ENCODE measurements at places on chromosomes 7 and 10.

DNA sequence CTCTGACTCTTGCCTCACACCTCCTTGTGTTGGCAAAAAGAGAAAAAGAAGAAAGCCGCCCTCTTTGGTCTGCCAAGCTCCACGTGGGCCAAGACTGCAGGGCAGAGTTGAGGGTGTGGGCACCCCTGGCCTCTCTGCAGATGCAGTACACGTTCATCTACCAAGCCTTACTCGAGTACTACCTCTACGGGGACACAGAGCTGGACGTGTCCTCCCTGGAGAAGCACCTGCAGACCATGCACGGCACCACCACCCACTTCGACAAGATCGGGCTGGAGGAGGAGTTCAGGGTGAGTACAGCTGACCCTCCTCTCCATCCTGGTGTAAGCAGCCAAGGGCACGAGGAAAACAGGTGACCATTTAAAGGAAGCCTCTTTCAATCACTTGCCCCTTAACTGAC lies 56.1 kb downstream of the MKI67 start:
- no peak for DNase-seq

DNA sequence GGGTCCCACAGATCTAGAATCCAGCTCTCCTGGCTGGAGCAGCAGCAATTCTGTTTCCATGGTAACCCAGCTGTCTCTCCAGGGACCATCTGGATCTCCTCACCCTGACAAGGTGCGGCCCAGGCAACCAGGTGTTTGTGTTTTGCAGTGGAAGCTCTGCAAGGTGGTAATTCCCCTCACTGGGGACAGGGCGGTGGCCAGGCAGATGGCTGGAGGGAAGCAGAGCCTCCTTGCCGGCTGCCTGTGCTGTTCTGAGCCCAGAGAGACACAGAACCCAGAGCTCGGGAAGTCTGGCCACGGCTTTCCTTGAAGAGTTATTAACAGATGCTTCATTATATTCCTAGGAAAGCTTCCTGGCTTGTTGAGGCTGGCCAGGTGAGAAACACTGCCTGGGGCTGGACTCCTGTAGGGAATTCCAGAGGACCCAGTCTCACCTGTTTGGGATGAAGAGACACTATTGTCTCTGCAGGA lies 118.2 kb upstream of the PPIF start:
- peak; percentile 72 for DNase-seq

GRCh38 chr7:129354428-129355157 lies 79.6 kb upstream of the STRIP2 start:
- no peak for DNase-seq

GRCh38 chr7:2072042-2072441 lies 160.7 kb downstream of the MAD1L1 start:
- no peak for DNase-seq

DNA sequence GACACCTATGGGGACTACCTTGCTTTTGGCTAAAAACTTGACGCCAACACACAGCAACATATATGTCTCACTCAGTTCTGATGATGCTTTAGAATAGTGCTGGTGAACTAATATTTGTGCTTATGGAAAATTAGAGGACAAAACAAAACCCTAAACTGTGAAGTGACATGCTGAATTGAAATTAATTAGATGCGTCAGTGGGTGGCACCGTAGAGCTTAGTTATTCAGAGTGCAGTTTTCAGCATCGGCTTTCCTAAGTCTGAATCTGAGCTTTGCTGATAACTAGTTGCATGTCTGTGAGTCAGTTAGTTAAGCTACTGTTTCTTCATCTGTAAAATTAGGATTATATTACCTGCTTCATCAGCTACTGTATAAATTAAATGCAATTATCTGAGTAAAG lies 245.0 kb upstream of the SORCS1 start:
- peak; percentile 14 for DNase-seq

DNA sequence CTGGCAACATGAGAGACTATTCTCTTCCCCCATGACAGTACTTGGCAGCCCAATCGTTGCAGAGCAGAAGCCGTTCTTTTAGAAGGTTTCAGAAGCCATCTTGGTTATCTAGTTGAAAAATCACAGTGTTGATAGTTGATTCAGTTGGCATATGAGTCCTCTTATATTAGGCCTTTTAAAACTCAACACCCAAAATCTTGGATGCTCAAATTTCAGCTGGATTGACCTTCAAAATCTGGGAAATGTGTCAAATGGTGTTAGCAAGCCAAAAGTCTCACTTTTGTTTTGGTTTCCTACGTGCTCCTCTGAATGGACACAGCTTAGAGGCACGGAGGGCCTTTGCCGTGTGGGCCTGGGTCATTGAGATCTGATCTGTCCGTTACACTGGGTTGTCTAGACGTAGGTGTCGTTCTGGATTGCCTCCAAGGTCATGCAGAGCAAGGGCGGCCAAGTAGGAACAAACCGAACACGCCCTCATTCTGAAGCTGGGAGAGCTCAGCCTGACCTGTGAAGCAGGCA lies 59.3 kb upstream of the BMPER start:
- DNase-seq: no peak

DNA sequence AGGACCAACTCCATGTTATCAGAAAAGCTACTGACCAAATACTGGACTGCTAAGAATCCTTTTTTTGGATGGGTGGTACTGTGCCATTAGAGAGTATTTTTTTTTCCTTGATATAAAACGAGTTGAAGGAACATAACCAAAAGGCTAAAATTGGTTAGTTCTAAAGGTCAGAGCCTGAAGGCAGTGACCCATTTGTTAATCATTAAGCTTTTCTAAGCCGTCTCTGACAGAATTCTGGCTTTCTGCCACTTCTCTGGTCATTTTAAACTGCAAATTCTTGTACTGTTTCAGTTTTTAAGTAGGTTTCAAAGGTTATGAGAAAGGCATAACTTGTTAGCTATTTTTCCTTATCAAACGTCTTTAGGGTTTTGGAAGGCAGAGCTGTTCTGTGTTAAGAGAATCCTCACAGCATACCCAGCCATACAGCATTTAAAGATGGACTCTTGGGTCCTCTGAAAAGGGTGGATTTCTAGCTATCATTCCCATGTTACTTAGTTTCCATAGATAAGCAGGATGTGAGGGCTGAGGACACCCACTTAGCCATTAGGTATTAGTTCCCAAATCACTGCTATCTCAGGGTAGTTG lies 196.8 kb downstream of the RNLS start:
- DNase-seq: peak; percentile 44

DNA sequence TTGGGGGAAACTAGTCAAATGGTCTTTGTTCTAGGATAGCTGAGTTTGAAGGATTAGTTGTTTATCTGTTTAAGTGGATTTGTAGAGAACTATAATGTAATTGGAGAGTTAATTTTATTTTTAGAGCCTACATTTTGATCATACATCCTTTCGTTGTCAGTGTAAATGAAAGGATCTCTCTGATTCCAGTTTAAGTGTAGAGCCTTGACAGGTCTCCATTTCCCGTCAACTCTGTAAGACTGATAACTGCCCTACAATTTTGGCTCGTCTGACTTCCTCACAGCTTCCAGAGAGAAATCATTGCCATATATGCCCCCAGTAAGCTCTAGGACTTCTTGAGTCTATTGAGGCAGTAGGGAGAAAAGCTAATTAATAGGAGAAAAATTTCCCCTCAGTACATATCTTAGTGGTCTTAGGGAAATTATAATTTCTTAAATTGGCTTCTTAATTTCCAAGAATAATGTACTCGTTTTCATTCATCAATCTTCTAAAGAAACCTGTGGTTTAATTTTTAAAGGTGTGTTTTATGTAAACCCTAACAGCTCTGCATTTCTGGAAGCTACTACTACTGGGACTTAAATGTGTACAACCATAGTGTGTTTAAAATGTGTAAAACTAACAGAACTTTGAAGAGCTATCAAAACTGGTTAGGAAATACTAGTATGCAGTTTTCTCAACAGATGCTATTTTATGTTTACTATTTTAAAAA lies 3.8 kb downstream of the KMT2E start:
- no peak for DNase-seq

DNA sequence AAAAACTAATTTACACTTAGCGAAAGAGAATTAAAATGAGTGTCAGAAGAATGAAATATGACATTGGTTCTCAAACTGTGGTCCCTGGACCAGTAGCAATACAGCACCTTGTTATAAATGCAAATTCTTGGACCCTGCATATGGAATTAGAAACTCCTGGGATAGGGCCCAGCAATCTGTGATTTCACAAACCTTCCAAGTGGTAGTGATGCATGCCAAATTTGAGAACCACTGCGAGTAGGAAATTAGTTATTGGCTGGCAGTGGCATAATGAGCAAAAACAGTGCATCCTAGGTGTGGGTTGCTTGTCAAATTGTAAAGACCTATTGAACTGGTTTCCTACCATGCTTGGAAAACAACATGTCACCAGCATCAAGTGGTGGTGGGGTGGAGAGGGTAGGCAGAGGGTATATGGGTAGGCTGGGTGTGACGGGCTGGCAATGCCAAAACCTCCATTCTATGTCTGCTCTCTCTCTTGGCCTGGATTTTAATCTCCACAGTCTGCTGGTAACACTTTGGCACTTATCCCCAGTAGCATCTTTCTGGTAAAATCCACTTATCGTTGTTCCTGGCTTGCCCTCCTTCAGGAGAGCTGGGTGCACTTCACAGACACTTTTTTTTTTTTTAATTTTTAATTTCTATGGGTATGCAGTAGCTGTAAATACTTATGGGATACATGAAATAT lies 50.0 kb downstream of the ZNF22 start:
- DNase-seq: no peak

DNA sequence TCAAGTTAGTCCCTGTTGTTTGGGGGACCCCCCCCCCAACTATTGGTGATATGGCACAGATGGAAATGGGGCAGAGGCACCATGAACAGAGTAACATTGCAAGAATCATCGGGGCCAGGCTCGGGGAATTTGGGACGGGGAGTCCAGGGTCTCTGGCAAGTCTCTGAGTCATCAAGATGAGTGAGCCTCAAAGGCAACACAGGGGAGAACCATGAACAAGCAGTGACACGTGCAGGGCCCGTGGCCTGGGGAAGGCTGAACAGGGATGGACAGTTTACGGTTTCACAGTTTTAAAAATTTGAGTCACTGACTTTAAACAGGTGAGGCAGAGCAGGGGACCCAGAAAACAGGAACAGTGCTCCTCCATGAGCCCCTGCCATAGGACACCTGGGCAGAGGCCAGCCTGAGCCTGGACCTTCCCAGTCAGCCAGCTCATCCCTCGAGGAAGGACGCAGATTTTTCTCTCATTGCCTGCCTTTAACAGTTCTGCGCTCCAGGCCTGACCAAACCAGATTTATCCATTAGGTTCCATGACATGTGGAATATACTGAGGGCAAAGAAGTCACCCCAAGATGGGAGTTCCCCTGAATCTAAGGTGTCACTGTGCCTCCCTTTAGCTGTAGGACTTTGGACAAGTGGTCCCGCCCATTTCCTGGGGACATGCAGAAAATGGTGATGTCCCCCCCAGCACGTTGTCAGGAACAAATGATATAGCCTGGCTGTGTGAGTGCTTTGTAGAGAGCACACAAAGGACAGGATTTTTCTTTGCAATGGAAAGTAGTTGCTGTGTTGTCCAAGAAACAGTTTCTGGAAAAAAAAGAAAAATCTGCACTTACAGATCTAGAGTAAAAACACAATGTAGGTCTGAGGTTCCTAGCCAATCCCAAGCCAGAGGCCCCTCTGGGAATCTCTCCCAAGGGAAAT lies 23.8 kb downstream of the CHST15 start:
- peak; percentile 91 for DNase-seq

GRCh38 chr10:102762401-102763015 lies 18.8 kb downstream of the WBP1L start:
- DNase-seq: no peak

DNA sequence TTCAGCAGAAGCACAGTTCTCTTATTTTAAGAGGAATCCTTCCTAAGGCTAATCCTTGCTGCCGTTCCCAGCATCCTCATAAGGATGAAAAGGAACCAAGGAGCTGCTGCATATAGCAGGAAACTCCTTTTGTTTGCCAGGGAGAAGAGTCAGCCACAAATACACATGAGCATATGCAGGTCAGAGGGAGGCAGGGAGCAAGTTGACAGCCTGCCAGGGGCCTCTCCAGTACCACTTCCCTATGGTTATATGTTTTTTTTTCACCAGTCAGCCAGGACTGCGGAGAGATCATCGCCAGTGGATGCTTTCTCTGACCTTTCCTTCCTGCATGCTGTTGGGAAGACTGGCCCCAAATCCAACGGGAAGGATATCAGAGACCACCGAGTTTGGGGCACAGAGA lies 39.8 kb downstream of the SLC35B4 start:
- no peak for DNase-seq

GRCh38 chr7:156897673-156898072 lies 4.7 kb upstream of the LMBR1 start:
- DNase-seq: peak; percentile 51

- DNase-seq: peak; percentile 64
Measured at GRCh38 chr7:88312061-88312663, 5.5 kb upstream of the STEAP4 start.

All from mammary epithelial cell (primary cell).